ENCODE measurements at places on chromosomes 4 and X.

DNA sequence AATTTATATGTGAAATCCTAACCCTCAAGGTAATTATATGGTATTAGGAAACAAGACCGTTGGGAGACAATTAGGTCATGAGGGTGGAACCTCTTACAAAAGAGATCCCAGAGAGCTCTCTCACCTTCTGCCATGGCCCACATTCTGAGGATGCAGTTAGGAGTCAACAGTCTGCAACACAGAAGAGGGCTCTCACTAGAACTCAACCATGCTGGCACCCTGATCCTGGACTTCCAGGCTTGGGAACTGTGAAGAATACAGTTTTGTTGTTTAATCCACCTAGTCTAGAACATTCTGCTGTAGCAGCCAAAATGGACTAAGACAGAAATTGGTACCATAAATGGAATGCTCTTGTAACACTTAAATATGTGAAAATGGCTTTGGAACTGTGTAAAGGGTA is 278.8 kb upstream of the GALNTL6 start:
- no peak for DNase-seq

- DNase-seq = peak; percentile 67
These were observed 97.3 kb upstream of the DCLK2 start for GRCh38 chr4:149980941-149981340.

DNA sequence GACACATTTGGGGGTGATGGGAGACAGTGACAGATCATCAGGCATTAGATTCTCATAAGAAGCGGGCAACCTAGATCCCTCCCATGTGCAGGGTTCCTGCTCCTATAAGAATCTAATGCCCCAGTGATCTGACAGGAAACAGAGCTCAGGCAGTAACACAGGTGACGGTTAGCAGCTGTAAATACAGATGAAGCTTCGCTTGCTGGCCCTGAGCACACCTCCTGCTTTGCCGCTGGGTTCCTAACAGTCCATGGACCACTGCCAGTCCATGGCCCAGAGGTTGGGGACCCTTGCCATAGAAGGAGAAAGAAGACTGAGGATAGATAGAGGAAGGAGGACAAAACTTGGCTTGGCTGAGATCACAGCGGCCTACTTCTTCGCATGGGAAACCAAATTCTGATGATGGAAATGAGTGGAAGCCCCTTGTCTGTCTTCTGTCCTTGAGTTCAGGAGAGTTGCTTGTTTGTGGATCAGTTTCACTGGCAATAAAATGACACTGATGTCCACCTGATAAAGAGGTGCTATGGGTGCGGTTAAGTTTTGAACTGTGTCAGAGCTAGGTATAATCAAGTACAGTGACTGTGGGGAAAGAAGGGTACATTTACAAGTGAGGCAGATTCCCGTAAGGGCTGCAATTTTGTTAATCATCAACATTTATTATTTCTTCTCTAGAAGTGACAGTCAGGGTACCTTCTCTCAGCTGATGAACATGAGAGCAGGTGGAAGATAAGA is 1.7 kb upstream of the TIFA start:
- no peak for DNase-seq

DNA sequence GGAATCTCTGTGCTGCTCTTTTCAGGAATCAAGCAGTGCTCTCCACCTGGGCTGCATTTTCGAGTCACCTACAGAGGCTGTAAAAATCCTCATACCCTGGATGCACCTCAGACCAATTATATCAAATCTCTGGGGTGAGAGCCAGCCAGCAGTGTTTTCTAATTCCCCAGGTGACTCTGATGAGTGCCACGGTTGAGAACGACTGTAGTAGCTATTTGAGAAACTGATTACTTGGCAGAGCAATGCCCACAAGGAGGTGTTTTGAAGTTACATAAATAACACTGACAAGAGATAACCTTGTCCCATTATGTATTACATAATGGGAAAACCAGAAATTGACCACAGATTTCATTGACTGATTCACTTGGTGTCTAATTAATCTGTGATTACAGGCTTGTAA is 46.8 kb downstream of the CLCN4 start:
- DNase-seq = no peak
